ENCODE measurements at places on chromosomes 1 and 21. TPM values are rescaled to one million over a fixed set of nuclear protein-coding genes. Genes with fewer than 3 reads are reported as not detected.

Gene SLFNL1
- polyA plus RNA-seq: 0.40 TPM

Gene NUCKS1
- polyA plus RNA-seq: 359 TPM

Gene HAO2
- polyA plus RNA-seq: 91.7 TPM

Gene CFAP107
- 1.0 TPM for polyA plus RNA-seq

Gene TRIM17
- polyA plus RNA-seq: 8.5 TPM

Gene C8A
- not detected for polyA plus RNA-seq

Gene ZBTB37
- polyA plus RNA-seq: 7.2 TPM

Gene KRTAP27-1
- polyA plus RNA-seq: not detected

Gene RGS8
- polyA plus RNA-seq: not detected

Gene LCE1D
- polyA plus RNA-seq: not detected

Gene RHOU
- polyA plus RNA-seq: 19.0 TPM

DNA sequence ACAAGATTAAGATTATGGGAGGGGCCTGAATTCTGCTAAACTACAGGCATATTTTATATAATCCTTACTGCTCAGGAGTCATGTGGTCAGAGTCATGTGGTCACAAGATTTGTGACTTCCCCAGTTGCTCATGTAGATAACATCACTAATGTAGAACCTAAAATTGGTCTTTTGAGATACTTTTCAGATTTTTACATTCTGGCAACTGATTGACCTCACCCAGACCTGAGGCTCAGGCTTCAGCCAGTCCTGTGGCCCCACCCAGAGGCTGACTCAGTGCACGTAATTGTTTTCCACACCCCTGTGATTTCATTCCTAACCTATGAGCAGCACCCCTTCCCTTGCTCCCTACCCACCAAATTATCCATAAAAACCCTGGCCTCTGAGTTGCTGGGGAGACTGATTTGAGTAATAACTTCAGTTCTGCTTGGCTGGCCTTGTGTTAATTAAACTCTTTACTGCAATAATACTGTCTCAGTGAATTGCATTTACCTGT lies 41.7 kb upstream of the ZNF326 start:
- DNase-seq: peak; percentile 39

GRCh38 chr1:8545078-8545477 lies 227.2 kb downstream of the SLC45A1 start:
- no peak for DNase-seq

GRCh38 chr1:225835856-225836255 lies 25.9 kb downstream of the EPHX1 start:
- no peak for DNase-seq

- DNase-seq: no peak
Observed at GRCh38 chr1:184793967-184794366, 39.3 kb upstream of the EDEM3 start.

DNA sequence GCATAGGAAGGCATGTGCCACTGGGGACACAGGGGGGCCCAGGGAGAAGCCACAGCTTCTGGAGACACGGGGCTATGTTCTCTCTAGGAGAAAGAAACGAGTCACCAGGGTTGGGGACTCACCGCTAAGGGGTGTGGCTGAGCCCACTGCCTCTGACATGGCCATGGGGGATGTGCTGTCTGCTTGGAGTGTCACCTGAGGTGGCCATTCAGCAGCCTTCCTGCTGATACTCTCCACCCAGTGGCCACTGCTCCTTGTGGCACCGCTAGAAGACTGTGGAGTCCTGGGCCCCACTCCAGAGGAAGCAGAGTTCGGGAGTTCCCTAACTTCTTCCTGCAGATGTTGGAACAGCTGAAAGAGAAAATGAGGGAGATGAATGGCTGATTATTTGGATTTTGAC lies 91.2 kb upstream of the SLC45A1 start:
- no peak for DNase-seq

DNA sequence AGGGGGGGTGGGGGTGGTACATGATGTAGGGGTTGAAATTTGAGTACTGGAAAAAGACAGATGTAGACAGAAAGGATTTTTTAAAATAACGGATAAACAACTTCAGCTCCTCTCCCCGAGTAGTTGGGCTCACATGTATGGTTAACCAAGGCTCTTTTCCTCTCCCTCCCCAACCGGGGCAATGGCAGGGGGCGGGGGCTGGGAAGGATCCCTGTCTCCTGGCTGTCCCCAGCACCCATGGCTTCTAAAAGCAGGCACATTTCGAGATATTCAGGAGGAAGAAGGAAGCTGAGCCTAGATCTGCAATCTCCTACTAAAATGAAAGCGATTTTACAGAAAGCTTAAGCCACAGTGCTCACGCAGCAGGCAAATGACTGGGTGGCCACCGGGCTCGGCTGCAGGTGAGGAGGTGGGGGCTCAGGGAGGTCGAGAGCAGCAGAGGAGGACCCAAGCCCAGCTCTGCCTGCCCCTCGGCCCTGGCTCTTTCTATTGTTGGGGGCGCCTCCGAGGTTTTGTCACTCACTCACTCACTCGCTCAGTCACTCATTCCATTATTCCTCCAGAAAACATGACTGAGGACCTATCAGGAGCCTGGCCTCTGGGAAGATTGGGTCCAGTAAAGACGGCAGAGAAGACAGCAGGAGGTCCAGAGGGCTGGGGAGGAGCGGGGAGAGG lies 573.3 kb downstream of the PTPRU start:
- DNase-seq: no peak

DNA sequence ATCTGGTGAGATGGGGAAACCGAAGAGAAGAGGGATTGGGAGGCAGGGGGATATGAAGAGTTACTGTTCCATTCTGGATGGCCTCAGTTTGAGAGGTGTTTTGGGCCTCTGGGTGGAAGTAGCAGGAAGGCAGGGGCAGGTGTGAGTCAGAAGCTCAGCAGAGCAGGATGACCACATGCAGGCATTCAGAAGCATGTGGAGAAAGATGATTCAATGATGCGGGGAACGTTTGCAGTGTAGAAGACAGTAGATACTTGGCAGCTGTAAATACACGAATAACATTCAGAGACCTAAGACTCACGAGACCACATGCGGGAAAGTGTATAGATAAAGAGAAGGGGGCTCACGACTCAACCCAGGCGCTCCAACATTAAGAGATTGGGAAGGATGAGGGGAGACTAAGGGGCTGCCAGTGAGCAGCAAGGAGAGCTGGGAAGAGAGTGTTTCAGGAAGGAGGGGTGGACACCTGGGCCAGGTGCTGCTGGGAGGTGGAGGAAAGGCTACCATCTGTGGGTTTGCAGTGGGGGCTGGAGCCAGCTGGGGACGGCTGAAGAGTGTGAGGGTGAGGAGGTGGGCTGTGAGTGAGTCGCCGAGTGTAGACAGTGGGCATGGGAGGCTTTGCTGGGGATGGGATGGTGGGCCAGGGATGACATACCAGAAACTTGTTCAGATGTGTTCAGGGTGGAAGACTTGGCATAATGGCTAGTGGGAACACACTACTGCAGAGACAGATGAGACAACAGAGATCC lies 5.8 kb upstream of the EPS8L3 start:
- DNase-seq: no peak

GRCh38 chr1:66436378-66437135 lies 97.4 kb upstream of the SGIP1 start:
- no peak for DNase-seq

- DNase-seq: no peak
Observed at GRCh38 chr1:225425201-225425786, 2.5 kb downstream of the LBR start.

DNA sequence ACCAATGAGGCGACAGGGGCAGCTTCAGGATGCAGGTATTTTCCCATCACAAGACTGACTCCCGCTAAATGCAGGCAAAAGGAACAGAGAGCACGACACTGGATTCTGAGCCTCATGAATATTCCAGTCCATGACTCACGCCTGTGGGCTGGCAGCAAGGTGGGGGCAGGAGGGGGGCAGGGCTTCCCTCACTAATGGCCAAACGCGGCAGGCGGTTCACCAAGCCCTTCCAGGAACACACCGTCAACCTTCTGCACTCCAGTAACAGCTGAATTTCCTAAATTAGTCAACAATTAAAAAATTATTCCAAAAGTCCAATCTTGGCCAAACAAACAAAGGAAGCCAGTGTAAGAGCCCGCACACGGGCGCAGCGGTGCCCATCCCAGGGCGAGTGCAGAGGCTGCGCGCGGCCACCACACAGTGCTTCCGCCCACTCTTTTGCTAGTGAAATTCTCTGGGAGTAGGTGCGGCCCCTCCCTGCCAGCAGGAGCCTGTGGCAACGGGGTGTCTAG lies 12.5 kb upstream of the GPR153 start:
- DNase-seq: no peak

- no peak for DNase-seq
Observed at GRCh38 chr1:5728663-5729355, 263.4 kb downstream of the NPHP4 start.

- DNase-seq: no peak
Observed at GRCh38 chr1:25647106-25647505, 30.5 kb downstream of the MAN1C1 start.

DNA sequence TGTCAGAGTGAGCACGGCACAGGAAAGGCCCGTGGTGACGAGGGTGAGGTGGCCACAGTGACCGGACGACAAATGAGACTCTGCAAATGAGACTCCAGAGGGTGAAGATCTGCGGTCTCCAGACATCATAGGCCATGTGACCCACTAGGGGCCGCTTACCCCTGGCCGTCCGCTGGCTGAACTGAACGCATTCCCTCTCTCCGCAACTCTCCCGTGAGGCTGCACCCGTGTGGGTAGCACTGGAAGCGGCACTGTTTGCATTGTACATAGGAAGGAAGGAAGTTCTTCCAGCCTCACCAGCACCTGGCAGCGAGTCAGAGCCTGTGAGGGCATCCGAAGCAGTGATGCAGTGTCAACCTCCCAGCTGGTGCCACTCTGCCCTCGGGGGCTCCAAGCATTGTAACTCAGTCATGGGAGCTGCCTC lies 23.6 kb upstream of the SPSB1 start:
- no peak for DNase-seq

DNA sequence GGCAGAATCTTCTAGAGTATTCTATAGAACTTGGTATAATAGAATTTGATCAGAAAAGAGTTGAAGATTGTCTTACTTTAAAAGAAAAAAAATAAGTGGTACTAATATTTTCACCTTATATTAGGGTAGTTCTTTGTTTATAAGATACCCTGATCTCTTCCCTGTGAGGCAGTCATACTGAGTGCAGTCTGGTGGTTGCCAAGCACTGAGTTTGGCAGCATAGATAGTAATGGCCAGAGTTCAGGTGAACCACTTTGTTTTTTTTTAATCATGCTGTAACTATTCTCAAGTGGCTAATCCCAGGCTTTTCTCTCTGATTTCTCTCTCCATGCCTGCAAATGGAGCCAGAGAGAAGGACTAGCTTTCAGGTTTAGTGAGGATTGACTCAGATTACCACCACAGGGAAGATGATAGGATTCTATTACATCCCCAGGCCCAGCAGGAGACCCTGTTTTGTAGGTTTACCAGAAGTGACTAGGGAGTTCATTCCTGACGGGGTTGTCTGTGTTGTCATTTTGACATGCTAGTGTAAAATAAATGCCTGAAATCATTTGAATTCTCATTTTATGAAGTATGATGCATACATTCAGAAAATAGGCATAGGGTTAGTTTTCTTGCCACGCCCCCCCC lies 16.7 kb downstream of the KDM1A start:
- DNase-seq: no peak

GRCh38 chr21:20882462-20883407 lies 115.5 kb upstream of the NCAM2 start:
- peak; percentile 30 for DNase-seq

DNA sequence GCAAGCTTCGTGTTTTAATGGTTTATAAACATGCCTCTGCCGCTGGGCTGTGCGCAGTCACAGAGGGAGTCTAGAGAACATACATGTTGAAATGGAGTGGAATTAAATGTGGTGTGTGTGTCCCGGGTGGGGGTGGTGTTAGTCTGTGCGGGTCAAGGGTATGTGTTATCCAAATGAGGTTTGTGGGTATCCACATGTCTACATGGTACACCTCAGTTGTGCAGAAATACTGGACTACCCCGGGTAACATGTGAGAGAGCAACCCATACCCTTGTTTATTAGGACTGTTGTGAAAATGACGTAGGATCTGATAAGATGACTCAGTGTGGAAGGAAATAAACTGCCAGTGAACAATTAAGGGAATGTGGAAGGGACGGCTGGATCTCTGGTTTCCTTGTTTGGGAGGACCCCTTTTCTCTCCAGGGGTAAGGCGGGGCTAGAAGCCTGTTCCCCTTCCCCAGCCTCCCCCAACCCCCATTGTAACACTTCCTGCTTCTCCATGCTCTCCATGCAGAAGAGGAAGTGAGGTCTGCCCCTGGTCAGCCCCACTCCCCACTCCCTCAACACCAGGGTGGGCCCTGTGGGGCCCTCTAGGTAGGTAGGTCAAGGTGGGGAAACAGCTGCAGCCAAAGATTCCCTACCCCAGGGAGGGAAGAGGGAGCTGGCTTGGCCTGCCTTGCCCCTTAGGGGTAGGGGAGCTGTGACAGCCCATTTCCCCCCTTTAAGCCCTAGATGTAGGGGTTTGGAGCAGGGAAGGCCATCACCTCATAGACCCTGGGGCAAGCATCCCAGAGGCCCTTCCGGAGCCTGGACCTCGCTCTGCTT lies 690 bp downstream of the EPS8L3 start:
- DNase-seq: no peak

- no peak for DNase-seq
Observed at GRCh38 chr21:44535963-44536362, 4.0 kb downstream of the KRTAP10-1 start.

- DNase-seq: no peak
Observed at GRCh38 chr1:53328541-53329499, 950 bp upstream of the LRP8 start.

All from right renal pelvis (tissue), 4 donors.